Stimulated activated naive CD4-positive, alpha-beta T cell (primary cell): ENCODE measurements at places on chromosomes 5 and 9.

DNA sequence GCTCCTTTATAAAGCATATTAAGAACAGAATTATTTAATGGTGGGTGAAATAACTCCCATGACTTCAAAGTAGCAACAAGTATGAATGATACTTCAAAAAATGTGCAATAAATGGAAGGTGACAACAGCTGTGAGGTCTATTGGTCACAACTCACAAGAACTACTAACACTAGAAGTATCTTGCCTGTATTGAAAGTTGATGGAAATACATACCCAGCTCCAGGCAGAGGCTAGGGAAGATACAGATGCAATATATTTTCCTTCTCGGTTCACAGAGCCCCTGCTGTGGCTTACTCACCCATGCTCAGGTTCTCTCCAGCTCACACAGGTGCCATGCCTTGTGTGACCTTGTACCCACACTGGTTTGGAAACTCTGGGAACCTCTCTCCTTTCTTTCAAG is 133.8 kb downstream of the LIFR start:
- no peak for DNase-seq

DNA sequence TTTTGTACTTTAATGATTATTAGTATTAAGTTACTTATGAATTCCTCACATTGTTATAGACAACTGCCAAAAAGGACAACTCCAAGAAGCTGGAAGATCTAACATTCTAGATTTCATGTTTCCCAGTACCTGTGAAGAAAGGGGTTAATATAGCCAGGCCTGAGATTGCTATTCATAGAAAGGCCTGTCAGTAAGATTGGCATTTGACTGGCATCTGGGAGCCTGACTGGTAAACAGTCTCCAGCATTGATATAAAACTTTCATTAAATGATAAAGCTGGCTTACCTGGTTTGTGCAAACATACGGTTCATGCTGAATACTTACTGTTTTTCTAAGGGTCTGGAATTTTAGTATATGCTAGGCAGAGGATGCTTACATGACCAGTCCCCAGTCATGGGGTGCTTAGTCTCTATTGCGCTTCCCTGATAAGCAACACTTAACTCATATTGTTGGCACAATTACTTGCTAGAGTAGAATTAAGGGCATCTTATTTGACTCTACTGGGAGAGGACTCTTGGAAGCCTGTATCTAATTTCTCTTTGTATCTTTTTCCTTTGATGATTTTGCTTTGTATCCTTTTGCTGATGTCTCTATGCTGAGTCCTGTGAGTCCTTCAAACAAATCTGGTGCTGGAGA is 340.4 kb upstream of the SEMA6A start:
- DNase-seq = no peak

DNA sequence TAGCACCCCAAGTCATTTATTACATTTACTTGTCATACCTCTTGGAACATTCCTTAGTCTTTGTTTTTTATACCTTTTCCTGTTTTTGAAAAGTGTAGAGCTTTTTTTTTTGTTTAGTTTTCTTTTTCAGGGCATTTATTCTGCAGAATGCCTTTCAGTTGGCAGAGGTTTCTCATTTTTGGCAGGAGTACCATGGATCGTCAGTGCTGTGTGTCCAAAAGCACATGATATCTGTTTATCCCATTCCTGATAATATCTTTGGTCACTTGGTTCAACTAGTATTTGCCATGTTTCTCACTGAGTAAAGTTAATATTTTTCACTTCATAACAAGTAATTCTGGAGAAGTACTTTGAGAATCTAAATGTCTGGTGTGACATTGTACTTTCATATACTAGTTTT is 10.7 kb downstream of the OGN start:
- no peak for DNase-seq

DNA sequence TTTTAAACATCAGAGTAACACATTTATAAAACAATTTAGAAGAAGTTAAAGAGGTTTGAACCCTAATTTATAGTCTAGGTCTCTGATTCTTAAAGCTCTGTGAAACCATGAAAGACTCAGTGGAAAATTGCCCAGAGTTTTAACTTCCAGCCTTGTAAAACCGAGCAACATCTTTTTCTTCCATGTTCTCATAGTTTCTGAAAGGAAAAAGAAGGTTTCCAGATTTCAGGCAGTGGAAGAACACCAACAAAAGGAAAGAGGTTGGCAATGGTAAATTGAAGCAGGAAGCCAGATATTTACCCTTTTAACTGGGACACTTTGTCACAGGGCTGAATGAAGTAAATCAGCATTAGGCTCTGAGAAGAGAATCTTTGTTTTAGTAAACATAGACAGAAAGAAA is 1999.3 kb downstream of the MAT2B start:
- no peak for DNase-seq

- no peak for DNase-seq
Observed at GRCh38 chr5:124370601-124371000, 375.8 kb downstream of the ZNF608 start.

GRCh38 chr9:81906671-81907070 is 21.6 kb upstream of the SPATA31D4 start:
- no peak for DNase-seq

- no peak for DNase-seq
Observed at GRCh38 chr5:125536582-125536981, 790.1 kb upstream of the ZNF608 start.

- no peak for DNase-seq
Observed at GRCh38 chr9:18493451-18493993, 19.6 kb downstream of the ADAMTSL1 start.

GRCh38 chr5:31396611-31397295 is 135.1 kb downstream of the DROSHA start:
- no peak for DNase-seq
